ENCODE measurements at places on chromosomes 6 and 20.
A peak's percentile ranks its signal among the peaks of the same experiment; 100 is the strongest.

- DNase-seq, result peak; percentile 99
Observed at GRCh38 chr20:17849901-17850683, 118.5 kb downstream of the SNX5 start.

DNA sequence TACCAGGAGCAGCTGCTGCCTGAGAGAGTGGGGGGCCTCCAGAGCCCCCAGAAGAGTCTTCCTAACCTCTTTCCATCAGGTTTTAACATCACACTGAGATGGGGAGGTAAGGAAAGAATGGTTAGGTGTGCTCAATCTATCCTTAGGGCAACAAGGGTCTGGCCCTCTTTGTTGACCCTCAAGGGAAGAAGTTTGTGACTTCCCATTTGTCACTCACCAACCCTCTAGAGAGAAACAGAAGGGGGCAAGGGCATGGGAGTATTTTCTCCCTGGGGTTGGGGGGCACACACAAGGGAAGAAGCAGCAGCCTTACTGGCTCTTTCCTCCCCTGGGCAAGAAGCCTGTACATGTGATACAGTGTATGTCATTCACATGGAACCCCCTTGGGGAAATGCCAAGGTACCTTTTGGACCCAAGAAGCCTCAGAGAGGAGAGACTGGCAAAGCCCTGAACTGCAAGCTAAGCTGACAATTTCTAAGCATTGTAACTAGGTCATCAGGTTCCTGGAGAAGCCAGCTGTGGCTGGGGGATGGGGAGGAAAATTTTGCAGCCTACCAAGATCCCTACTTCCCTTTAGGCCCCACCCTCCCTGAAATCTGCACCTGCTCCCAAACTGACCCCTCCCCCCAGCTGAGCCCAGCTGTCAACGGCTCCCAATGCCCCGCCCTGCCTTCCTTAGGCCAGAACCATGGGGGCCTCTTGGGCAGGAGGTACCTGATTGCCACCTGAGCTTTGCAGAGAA lies 14.5 kb downstream of the BCL2L1 start:
- no peak for DNase-seq

DNA sequence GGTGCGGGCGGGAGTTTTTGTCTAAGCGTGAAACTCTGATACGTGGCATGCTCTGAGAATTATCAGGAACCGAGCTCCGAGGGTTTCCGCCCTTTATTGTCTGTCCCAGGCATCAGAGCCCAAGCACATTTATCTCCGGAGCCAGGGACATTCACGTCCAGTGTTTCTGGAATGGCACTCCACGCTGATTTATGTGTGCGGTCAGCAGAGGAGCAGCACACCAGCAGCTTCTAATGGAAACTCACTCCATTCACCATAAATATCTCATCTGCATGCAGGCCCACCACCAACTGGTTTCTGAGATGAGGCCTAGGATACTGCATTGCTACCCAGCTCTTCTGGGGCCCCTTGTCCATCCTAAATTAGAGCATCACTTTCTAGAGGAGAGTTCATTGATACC lies 51.9 kb upstream of the SYNDIG1 start:
- no peak for DNase-seq

DNA sequence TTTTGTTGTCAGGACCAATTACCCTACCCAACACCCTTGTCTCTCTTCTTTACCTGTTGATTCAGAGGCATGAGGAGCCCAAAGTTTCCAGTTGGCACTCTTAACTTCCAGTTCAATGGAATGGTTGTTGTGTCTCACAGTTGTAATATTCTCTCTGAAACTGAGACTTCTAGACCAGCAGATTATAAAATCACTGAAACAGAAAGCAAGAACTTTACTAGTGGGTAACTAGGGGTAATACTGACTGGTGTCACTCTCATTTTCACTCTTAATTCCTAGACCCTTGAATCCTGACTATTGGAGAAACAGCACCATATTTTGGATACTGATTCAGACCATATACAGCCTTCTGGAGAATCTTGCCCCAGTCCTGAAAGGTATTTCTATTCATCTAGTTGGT lies 140.2 kb upstream of the MMS22L start:
- no peak for DNase-seq

- DNase-seq, result no peak
Observed at GRCh38 chr6:42269974-42270510, 52.4 kb upstream of the MRPS10 start.

GRCh38 chr6:156944412-156944811 lies 167.2 kb downstream of the ARID1B start:
- no peak for DNase-seq

DNA sequence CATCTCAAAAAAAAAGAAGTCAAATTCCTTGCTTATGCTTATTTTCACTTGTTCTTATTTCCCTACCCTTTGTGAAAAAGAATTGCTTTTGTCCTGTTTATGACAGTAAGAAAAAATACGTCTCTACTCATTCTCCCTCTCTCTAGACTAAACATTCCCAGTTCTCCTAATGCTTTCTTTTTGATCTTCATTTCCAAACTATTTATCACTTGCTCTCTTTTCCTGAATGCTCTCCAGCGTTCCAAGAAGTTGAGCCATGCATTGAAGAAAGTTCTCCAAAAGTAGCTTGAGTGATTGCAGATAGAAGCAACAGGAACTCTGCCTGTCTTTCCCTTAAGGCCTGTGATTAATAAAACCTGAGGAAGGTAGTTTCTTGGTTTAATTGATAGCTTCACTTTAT lies 53.1 kb upstream of the TMEM170B start:
- DNase-seq, result no peak

DNA sequence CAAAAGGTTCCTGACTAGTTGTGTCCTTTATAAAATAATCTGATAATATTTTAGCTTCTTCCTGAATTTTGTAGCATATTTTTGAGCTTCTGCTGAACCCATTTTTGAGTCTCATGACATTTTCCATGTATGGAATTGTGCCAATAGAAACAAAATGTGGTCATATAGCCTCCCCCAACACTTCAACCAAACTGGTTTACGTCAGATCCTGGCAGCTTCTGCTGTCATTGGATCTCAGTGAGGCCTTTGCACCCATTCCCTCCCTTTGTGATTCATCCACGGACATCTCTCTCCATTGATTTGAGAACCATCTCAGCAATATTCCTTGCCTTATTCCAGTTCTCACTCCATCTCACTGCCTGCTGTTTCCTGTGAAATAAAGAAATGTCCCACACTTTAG lies 166.0 kb upstream of the PROKR2 start:
- DNase-seq, result no peak

DNA sequence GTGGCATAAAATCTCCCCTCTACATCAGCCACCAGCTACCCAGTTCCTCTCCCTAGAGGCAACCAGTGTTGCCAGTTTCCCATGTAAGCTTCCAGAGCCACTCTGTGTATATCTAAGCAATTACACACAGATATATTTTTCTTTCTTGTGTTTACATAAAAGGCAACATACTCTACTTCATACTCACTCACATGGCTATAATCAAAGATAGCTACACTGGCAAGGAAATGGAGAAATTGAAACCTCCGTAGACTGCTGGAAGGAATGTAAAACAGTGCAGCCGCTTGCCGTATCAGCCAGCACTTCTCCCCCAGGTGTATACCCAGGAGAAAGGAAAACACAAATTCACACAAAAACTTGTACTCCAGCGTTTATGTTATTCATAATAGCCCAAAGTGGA lies 38.5 kb upstream of the NELFCD start:
- no peak for DNase-seq

GRCh38 chr20:48294942-48295341 lies 509.7 kb upstream of the SULF2 start:
- no peak for DNase-seq

DNA sequence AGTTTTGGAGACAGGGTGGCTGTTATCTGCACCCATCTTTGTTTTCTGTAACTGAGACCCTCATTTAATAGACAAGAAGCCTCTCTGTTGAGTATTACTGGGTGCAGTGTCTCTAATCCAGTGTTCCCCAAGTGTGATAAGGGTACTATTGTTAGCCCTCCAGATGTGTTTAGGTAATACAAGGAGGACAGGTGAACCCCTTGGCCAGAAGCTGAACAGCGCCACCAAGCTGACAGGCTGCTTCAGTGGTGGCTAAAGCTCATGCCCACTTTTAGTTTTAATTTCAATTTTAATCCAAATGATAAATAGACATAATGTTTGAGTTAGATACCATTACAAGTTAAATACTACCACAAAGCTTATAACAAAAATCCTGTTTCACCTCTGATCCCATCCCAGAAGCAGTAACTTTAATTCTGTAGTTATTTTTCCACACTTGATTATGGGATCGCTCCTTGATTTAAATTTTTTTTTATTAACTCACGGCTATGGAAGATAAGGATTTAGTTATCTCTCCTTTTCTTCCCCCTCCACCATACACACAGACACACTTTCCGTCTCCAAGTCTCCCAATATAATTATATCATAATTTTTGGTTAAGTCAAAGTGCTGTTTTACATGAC lies 8.4 kb upstream of the STK35 start:
- DNase-seq, result no peak

- no peak for DNase-seq
Observed at GRCh38 chr6:35406711-35407485, 45.2 kb upstream of the FANCE start.

- DNase-seq, result peak; percentile 59
Observed at GRCh38 chr6:127202676-127203075, 64.0 kb upstream of the RNF146 start.

DNA sequence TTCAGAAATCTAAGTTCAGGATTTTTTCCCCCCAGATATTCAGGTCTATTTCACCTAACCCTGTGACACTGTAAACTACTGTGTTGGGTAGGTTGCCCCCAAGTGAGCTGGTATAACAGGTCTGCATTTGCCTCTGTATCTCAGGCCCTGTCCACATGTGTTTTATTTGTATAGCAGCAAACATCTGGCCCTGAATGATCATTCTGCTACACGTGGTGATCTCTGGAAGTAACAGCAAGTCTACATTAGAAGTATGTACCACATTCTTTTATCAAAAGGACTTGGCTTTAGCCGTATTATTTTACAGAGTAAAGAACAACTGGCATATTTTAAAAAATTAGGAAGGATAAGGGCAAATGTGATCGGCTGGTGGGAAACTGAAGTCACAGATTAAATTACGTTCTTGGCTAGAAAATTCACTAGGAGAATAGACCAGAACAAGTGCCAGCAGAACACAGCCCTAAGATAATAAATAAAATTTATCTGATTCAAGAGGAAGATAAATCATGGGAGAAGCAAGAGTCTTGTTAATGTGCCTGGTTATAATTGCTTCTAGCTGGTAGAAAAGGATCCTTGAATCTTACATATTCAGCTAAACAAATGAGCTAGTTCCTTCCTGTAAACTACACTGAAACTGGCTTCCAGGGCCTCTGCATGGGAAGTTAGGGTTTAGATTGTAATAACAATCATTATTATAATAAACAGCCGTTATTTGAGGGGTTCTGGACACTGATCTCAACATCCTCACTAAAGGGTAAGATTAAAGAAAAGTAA lies 192.1 kb downstream of the SAMD5 start:
- DNase-seq, result no peak

- DNase-seq, result no peak
Observed at GRCh38 chr20:24117383-24117782, 128.8 kb upstream of the GGTLC1 start.

DNA sequence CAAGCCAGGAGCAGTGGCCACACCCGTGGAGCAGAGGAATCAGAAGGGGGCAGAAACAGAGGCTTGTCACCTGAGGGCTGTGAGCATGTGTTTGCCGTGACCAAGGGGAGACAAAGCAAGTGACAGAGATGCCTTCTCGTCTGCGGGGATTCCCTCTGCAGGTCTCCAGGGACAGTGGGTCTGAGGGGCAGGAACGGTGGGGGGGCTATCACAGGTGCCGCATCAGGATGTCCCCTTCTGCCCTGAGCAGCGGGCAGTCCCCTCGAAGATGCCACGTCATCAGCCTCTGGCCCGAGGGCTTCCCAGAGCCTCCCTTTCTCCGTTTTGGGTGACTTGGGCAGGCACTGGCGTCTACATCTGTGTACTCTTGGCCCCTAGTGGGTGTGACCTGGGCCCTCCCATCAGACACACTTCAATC lies 338.7 kb downstream of the PREX1 start:
- DNase-seq, result no peak

DNA sequence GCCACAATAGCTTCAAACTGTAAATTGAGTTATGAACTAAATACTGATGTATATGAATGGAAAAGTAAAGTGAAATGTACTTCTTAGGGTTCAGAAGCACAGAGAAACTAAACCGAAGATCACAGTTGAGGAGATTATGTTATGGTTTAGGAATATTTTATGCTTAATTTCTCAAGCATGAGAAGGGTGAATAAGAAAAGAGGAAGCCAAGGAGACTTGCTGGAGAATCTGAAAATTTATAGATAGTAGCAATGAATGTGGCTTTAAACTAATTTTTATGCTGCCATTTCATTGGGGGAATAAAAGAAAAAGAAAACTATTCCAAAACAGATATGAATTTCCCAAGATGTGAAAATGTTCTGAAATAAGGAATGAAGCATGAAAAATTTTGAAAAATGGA lies 5.6 kb downstream of the ANKS1A start:
- DNase-seq, result no peak

- DNase-seq, result no peak
Observed at GRCh38 chr20:1563598-1563997, 6.1 kb upstream of the SIRPD start.

DNA sequence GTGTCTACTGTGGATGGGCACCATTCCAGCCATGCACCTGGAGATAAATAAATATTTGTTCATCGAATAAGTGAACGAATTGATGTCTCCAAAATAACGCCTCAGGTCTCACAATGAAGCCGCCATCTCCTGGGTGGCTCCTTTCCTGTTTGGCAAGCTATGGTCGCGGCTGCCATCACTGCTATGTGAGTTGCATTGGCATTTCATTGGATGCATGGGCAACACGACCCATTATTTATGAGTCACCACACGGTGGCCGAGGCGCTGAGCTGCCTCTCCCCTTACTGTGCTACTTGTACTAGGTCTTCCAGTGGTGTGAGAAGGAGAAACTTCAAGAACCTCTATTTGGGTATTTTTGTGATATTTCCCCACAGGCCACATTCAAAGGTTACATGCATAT lies 21.3 kb upstream of the PDE10A start:
- DNase-seq, result no peak

DNA sequence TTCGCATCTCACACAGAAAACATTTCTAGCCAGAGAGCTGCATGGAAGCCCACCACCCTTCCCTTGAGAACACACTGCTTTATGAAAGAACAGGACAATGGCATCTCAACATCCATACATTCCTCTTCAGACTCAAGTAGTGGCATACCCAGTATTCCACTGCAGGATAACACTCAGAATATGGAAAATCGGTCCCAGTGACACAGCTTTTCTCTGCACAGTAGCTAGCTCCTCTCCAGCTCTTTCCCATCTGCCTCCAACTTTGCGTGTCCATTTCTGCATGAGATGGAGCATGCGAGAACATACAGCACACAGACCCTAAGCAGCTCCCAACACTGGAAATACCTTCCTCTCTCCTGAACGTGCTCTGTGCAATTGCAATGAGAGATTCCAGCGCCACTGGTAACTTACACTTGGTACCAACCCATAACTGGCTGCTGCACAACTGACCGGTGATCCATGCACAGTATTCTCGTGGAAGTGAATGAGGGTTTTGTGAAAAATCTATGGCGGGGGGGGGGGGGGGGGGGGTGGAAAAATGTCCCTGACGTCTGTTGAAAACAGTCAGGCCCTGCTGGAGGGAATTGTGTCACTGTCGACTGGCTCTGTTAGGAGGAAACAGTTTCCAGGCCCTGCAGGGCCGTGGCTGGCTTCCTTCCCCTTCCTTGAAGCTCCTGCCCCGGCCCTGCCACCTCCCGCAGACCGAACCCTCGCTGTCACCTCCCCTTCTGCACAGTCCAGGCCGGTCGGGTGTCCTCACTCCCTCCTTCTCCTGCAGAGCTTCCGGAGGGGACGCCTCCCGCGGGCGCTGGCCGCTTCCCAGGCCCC lies 265.9 kb upstream of the QKI start:
- no peak for DNase-seq

- peak; percentile 80 for DNase-seq
Observed at GRCh38 chr20:33130568-33131061, 37.3 kb upstream of the BPIFA2 start.

Data from AG09309 (cell line).